ENCODE measurements at places on chromosomes 2 and 18.

DNA sequence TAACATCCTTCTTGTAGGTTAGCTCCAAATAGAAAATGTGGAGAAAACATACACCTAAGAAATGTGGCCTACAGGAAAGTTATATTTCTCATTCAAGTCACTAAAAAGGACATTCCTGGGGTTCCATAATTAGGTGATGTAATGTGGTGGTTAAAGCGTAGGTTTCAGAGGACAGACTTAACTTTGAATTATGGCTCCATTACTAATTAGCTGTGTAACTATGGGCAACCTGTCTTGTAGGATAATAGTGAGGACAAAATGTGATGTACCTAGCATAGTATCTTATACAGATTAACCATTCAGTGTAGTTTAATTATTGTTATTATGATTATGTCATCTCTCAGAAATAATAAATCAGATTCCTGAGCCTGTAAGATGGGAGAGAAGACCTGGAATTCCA lies 602.5 kb downstream of the TSN start:
- no peak overlapping the region for H3K27ac ChIP-seq
- no peaks in the 10 kb centered on the region for H3K4me1 ChIP-seq
- no peak for DNase-seq
- H3K27me3 ChIP-seq: no peaks in the 10 kb centered on the region
- H3K4me3 ChIP-seq: no peak overlapping the region
- H3K36me3 ChIP-seq: no peaks in the 10 kb centered on the region

- H3K27me3 ChIP-seq: no peaks in the 10 kb centered on the region
- no peaks in the 10 kb centered on the region for H3K36me3 ChIP-seq
- H3K4me3 ChIP-seq: no peak overlapping the region
- DNase-seq: no peak
Observed at GRCh38 chr2:14125624-14126293, 506.8 kb upstream of the LRATD1 start.

- H3K36me3 ChIP-seq: no peaks in the 10 kb centered on the region
- no peak for DNase-seq
- H3K4me1 ChIP-seq: no peaks in the 10 kb centered on the region
- H3K27ac ChIP-seq: no peak overlapping the region
- H3K4me3 ChIP-seq: no peak overlapping the region
- no peaks in the 10 kb centered on the region for H3K27me3 ChIP-seq
Observed at GRCh38 chr2:233650981-233651380, 14.7 kb downstream of the UGT1A10 start.

DNA sequence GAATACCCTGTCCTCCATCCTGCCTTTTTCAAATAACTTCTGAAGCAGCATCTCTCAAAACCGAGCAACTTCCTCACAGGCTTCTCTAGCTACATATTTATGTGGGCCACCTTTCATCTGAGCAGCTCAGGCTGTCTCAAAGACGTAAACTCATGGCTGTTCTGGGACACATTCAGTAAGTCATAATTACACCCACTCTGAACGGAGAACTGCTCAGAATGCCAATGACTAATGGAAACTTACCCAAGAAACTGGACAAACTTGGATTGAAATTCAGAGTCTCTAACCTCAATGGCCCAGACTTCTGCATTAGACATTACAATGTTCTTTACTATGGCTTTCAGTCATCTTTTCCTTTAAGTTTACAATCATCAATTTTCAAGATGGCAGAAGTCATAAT lies 145.2 kb downstream of the RAD51AP2 start:
- no peak overlapping the region for H3K27ac ChIP-seq
- no peaks in the 10 kb centered on the region for H3K4me1 ChIP-seq
- H3K36me3 ChIP-seq: no peaks in the 10 kb centered on the region

DNA sequence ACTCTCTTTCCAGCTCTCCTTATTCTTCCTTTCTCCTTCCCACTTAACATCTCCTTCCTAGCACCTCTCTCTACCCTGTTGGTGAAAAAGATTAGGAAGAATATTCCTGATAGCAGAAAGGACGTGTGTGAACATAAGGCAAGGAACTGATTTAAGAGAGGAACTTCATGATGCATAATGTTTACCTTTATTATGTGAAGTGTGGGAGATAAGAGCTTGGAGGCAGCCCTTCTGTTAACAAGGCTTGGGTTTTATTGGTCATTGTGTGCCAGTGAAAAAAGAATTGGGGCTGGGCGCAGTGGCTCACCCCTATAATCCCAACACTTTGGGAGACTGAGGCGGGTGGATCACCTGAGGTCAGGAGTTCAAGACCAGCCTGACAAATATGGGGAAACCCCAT lies 34.4 kb downstream of the KCNJ13 start:
- H3K27ac ChIP-seq: no peak overlapping the region
- no peak overlapping the region for H3K4me3 ChIP-seq
- H3K4me1 ChIP-seq: peaks cover 6% of the 10 kb centered on the region
- no peaks in the 10 kb centered on the region for H3K27me3 ChIP-seq
- H3K36me3 ChIP-seq: no peaks in the 10 kb centered on the region
- no peak for DNase-seq

DNA sequence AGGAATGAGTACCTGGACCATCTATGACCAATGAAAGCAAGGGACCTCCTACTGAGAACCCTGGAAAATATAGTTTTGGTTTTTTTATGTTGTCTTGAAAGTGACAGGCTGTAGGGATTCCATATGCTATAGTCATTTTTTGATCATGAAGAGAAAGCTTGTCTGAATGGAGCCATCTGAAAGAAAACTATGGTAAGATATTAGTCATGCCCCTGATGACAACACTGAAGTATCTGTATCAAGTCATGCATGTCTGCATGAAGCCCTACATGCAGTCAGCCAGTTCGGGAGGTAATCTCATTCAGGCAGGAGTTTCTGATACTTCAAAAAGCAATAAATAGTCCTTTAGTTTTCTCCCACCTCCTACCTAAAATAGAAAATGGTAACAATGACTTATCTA lies 1042.0 kb downstream of the DPP10 start:
- no peak overlapping the region for H3K4me3 ChIP-seq
- H3K27me3 ChIP-seq: no peaks in the 10 kb centered on the region
- no peaks in the 10 kb centered on the region for H3K4me1 ChIP-seq
- H3K27ac ChIP-seq: no peak overlapping the region
- DNase-seq: no peak
- no peaks in the 10 kb centered on the region for H3K36me3 ChIP-seq

- DNase-seq: no peak
- H3K36me3 ChIP-seq: no peaks in the 10 kb centered on the region
- peaks cover 9% of the 10 kb centered on the region for H3K4me1 ChIP-seq
- H3K27ac ChIP-seq: no peak overlapping the region
- no peaks in the 10 kb centered on the region for H3K27me3 ChIP-seq
- H3K4me3 ChIP-seq: no peak overlapping the region
Observed at GRCh38 chr2:59882822-59883221, 670.6 kb downstream of the BCL11A start.

- no peaks in the 10 kb centered on the region for H3K36me3 ChIP-seq
- H3K4me3 ChIP-seq: no peak overlapping the region
- no peaks in the 10 kb centered on the region for H3K27me3 ChIP-seq
- H3K4me1 ChIP-seq: peaks cover 36% of the 10 kb centered on the region
- H3K27ac ChIP-seq: no peak overlapping the region
- DNase-seq: no peak
Observed at GRCh38 chr2:191167766-191168165, 17.0 kb upstream of the STAT4 start.

- H3K36me3 ChIP-seq: no peaks in the 10 kb centered on the region
- H3K4me3 ChIP-seq: no peak overlapping the region
- no peak for DNase-seq
- peaks cover 20% of the 10 kb centered on the region for H3K27me3 ChIP-seq
- H3K4me1 ChIP-seq: no peaks in the 10 kb centered on the region
Observed at GRCh38 chr18:62602706-62603105, 79.9 kb downstream of the ZCCHC2 start.

DNA sequence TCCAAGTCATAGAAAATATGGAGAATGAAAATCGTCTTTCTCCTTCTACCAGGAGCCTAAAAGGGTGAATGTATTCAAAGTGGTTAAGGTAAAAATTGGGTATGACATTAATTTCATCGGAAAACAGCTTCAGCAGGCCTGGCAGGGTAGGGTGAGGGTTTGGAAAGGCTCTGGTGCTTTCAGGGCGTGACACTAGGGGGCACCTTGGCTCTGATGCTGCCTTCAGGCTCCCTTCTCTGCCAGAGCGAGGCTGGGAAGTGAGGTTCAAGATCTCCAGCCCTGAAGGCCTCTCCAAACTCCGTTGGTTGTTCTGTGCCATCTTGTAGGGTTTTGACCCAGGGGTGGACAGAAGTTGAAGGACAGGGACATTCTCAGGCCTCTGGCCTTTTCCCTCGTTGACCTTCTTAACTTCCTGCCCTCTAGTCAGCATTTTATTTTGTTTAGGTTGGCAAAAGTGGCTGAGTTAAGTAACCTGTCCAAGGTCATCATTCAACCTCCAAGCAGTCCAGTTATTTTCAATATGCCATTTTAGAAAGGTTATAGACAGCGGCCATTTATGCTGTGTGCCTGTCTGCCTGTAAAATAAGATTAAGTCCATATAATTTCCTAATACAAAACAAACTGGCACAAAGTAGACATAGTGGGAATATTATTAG lies 40.3 kb downstream of the EML6 start:
- DNase-seq: no peak
- no peaks in the 10 kb centered on the region for H3K36me3 ChIP-seq
- no peak overlapping the region for H3K27ac ChIP-seq
- no peaks in the 10 kb centered on the region for H3K4me1 ChIP-seq

GRCh38 chr2:217079165-217079564 lies 219.3 kb upstream of the TNP1 start:
- no peak overlapping the region for H3K4me3 ChIP-seq
- no peak overlapping the region for H3K27ac ChIP-seq
- no peak for DNase-seq

DNA sequence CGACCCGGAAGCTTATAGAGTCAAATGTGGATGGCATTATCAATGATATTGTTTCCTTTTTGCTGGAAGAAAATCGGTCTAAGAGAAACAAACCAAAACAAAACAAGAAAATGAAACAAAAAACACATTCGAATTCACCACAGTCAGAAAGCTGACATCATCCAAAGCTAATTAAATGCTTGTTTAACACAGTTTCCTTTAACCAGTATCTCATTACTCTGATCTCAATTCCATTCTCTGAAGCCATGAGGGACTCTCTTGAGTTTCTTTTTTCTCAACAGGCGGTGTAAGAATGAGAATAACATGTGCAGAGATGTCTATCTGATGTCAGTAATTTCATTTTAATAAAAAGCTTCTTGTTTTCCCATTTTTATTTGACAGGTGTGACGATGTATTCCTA lies 1448.3 kb upstream of the DDX18 start:
- H3K4me1 ChIP-seq: no peaks in the 10 kb centered on the region
- no peak overlapping the region for H3K27ac ChIP-seq
- no peaks in the 10 kb centered on the region for H3K36me3 ChIP-seq
- no peak for DNase-seq

GRCh38 chr2:227627769-227628168 lies 10.5 kb downstream of the SCYGR4 start:
- no peak overlapping the region for H3K4me3 ChIP-seq
- H3K27ac ChIP-seq: no peak overlapping the region
- DNase-seq: no peak
- H3K4me1 ChIP-seq: no peaks in the 10 kb centered on the region
- no peaks in the 10 kb centered on the region for H3K27me3 ChIP-seq

GRCh38 chr18:11995445-11996189 lies 14.3 kb downstream of the IMPA2 start:
- DNase-seq: peak; percentile 85
- H3K27me3 ChIP-seq: no peaks in the 10 kb centered on the region
- peak overlapping the region; percentile 95 for H3K27ac ChIP-seq
- peaks cover 29% of the 10 kb centered on the region for H3K4me1 ChIP-seq
